MG63 (cell line): ENCODE measurements at places on chromosomes 13 and 19. TPM values are rescaled to one million over a fixed set of nuclear protein-coding genes. Genes with fewer than 3 reads are reported as not detected.

ZNF584 gene
- 25.3 and 32.4 TPM in 2 replicates for total RNA-seq

CILP2 gene
- total RNA-seq, result 0.66 and 1.1 TPM in 2 replicates

N4BP2L1 gene
- total RNA-seq, result 0.20 and 0.40 TPM in 2 replicates

FUZ gene
- 8.2 and 31.4 TPM in 2 replicates for total RNA-seq

LYPD3 gene
- total RNA-seq, result not detected in 2 replicates

MTUS2 gene
- total RNA-seq, result not detected in 2 replicates

- no peak for DNase-seq
These were observed 25.5 kb downstream of the FGF14 start for GRCh38 chr13:102376318-102376717.

DNA sequence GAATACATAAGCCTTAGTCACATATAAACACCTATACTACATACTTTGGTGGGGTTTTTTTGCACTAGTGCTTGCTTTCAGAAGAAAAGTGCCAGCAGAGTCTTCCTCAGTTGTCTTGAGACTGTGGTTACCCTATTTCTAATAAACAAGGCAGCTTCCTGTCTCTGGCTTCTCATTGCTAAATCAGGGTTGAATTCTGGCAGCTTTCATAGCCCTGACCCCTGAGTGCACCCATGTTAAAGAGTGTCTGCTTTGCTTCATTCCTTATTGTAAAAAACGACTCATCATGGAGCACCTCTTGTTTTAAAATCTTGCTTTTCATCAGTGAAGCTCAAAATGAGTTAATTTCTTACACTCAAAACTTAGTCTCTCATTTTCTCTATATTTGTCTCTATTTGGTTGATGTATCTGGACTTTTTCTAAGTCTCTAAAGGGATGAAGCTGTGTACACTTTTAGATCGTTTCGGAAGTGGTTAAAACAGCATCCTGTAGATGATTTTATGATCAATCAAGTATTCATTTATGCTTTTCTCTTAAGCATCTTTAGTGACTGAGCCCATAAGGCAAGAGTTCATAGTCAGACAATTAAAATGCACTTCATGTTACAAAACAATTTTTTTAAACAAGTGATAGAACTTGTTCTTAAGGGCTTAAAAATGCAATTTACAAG is 72.1 kb downstream of the KLF12 start:
- DNase-seq, result peak; percentile 8

DNA sequence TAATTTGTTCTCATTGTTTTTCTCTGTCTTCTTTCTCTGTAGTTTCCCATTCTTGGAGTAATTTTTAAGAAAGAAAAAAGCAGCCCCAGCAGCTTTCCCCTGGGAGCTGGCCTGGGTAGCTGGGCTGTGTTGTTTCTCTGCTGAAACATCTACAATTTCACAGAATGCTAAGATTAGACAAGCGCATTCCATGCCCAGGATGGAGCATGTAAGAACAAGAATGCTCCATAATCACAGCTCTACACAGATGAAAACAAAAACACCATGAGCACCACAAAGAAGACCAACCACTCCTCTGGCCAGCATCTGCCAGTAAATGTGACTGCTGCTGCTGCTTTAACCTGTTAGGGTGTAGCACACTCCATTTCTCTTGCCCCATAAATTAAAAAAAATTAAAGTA is 239.2 kb upstream of the SLITRK1 start:
- no peak for DNase-seq

DNA sequence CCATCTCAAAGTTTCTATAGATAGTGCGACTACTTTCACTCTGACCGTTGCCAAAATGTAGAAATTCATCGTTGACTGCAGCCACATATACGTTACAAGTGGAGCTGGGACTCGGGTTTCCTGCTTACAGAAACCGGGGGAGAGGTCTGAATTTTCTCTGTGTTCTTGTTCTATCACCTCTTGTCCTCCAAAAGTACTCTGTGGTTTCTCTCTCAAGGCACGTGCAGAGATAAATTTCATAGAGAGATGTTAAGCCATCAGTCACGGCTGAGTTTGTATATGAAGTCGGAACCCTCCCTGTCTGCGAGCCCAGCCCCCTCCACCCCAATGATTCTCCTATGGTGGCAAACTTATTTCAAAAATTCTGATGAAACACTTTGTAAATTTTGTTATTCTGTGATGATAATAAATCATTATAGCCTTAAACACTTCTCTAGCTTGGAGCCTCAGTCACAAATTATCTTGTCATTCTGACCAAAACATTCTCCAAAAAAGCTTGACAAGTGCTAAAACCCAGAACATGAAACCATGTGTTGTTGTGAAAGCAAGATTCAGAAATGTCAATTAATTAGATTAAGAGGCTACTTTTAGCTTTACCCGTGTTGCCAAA is 87.5 kb downstream of the TSHZ3 start:
- DNase-seq, result no peak

GRCh38 chr19:926589-927350 is 935 bp downstream of the ARID3A start:
- DNase-seq, result peak; percentile 28

GRCh38 chr13:77222909-77223308 is 104.0 kb downstream of the MYCBP2 start:
- no peak for DNase-seq

- no peak for DNase-seq
These were observed 4.6 kb downstream of the FUT5 start for GRCh38 chr19:5865772-5866171.

DNA sequence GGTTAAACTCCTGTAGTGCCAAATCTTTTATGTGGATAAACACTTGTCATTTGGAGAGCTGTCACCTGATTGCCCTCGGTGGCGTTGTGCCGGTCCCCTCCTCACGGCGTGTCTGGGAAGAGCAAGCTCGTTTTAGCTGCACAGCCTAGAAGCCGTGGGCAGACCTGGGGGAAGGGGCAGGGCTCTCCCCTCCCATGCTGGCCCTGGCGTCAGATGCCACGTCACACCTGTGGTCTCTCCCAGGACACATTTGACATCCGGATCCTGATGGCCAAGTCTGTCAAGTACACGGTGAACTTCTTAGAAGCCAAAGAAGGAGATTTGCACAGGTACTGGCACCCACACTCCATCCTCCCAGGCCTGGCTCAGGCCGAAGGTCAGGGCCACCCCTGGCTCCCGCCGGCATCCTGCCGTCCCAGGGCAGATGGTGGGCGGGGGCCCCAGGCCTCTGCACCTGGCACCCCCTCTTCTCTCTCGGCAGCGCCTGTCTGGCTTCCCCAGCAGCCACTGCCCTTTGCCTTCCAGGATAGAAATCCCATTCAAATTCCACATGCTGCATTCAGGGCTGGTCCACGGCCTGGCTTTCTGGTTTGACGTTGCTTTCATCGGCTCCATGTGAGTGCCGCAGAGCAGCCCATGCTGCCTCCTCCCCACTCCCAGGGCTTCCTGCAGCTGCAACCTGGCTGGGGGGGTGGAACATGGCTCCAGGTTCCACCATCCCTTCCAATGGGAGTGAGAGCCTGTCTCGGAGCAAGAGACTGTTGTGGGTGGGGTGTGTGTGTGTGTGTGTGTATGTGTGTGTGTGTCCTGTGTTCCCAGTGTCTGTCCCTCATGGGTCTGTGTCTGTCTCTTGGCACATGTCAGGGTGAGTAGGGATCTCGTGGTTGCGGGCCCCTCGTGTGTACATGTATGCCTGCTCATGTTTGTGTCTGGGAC is 8.8 kb downstream of the YIPF2 start:
- DNase-seq, result no peak

GRCh38 chr13:39970177-39970846 is 314.9 kb downstream of the COG6 start:
- no peak for DNase-seq

DNA sequence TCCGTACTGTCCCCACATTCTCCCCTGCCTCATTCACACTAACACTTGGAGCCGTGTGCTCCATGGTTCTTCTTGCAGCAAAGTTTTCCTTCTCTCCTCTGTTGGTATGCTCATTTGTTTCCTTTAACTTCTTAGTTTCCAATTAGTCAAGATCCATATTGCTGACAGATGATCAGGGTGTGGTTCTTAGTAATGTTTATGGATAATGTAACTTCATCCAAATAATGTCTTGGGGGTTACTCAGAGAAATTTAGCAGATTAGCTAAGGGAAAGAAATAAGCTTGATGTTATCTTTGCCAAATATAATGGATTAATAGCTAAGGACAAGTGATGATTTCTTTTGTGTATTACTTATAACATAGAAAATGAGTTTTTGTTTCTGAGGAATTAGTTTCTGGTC is 174.4 kb downstream of the NUFIP1 start:
- DNase-seq, result no peak

DNA sequence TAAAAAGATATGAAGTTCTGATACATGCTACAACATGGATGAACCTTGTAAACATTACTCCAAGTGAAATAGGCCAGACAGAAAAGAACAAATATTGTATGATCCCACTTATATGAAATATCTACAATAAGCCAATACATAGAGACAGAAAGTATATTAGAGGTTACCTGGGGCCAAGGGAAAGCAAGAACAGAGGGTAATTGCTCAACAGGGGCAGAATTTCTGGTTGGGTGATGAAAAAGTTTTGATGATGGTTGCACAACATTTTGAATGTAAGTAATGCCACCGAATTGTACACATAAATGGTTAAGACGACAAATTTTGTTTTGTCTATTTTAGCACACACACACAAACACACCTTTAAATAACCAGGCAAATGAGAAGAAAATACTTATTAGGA is 268.4 kb downstream of the FOXO1 start:
- no peak for DNase-seq

DNA sequence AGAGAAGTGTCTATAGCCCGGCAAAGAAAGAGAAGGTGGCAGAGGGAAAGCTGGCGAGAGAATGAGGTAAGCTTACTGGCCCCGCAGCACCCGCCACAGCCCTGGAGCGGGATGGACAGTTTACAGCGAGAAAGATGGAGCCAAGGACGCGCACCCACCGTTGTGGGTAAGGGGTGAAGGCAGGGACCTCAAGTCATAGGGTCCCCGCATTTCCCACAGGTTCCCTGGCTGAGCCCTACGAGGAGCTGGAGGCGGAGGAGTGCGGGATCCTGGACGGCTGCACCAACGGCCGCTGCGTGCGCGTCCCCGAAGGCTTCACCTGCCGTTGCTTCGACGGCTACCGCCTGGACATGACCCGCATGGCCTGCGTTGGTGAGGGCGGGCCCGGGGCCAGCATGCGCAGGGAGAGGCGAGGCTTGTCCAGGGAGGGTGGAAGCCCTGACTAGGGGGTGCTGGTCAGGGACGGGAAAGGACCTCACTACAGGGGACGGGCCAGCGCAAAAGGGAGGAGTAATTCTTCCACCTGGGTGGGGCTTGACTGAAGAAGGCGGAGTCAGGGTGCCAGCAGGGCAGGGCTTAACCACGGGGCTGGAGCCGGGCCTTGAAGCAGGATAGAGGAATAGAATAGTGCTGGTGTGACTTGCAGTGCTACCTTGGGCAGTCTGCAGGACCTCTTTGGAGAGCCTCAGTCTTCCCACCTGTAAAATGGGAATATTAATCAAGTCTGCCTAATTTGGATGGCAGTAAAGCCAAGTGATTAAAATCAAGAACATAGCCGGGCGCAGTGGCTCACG is 26.5 kb downstream of the LTBP4 start:
- DNase-seq, result no peak

DNA sequence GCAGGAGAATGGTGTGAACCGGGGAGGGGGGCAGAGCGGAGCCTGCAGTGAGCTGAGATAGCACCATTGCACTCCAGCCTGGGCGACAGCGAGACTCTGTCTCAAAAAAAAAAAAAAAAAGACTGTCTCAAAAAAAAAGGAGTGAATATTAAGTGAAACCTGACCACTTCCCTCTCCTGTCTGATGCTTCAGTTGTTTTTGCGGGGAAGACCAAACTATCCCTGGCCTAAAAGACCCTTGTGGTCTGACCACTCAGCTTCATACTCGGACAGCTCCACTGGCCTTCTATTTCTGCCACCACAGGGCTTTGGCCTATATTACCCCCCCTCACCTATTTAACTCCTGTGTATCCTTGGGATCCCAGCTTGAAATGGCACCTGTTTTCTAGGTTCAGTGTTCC is 2.3 kb downstream of the CLASRP start:
- DNase-seq, result no peak

DNA sequence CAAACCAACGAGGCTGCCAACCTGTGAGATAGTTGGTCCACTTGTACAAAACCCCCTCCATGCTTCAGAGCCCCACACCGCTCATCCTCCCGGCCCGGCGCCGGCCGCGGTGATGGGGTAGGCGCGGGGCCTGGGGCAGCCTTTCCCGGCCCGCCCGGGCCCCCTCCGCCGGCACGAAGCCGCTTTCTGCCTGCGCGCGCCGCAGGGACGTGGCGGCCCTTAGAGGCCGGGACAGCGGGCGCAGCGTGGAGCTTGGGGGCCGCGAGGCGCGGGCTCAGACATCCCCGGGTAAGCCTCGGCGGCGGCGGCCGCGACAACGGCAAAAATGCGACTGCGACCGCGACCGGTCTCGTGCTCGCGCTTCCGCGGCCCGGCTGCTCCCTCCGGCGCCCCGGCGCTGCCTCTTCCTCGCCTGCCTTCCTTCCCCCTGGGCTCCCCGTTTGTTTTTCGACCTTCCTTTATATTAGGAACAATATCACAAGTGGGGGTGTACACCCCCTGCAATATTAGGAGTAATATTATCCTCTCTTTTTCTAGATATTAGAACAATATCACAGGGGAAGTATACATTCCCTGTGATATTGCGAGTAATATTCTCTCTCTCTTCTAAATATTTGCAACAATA is 53.9 kb upstream of the CEACAM21 start:
- DNase-seq, result no peak

DNA sequence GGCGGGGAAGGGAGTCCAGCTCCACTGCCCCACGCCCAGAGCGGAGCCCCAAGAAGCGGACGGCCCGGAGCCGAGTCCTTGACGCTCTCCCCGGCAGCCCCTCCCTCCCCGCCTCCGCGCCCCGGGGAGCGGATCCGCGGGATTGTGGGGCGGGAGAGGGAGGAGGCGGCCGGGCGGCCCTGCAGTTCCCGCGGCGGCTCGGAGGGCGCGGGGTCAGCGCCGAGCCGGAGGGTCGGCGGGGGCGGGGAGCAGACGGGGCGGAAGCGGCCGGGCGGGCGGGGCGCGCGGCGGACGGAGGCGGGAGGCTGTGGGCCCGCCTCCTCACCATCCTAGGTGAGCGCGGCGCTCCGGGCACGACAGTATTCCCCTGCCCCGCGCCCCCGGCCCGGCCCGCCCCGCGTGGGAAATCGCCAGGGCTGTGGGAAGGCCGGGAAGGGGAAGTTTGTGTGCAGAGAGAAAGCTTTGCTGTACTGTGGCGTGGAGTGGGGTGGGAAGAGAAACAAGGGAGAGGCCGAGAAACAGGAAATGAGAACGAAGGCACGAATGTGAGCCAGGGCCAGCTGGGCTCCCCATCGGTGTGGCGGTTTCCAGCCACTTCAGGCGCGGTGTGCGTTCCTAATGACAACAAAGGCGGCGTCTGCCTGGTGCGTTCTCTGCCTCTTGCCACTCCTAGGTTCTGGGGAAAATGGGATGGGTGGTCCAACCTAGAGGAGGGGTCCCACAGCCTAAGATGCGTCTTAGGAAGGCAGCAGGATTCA is 1.3 kb upstream of the KLF12 start:
- peak; percentile 79 for DNase-seq

GRCh38 chr19:13128583-13128982 is 10.5 kb downstream of the NACC1 start:
- DNase-seq, result no peak

GRCh38 chr19:56639217-56639616 is 3.7 kb upstream of the SMIM17 start:
- no peak for DNase-seq

GRCh38 chr19:52665529-52665928 is 27.4 kb upstream of the ZNF83 start:
- DNase-seq, result no peak
